ENCODE measurements at places on chromosomes 2 and 18.

- DNase-seq = no peak
Measured at GRCh38 chr18:46478796-46479195, 178.2 kb downstream of the LOXHD1 start.

DNA sequence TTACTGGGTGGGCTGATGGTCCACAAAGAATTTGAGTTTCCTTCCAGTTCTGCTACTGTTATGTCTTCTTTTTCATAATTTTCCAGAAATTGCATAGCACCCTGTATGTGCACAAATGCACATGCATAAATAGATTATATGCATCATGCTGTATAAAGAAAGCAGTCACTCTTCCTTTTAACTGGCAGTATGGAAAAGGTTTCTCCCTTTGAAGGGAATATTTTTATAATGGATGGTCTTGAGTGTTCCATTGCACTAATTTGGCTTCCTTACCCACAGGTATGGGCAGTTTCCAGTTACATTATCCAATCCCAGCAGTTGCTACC lies 154.4 kb downstream of the NAPG start:
- no peak for DNase-seq

DNA sequence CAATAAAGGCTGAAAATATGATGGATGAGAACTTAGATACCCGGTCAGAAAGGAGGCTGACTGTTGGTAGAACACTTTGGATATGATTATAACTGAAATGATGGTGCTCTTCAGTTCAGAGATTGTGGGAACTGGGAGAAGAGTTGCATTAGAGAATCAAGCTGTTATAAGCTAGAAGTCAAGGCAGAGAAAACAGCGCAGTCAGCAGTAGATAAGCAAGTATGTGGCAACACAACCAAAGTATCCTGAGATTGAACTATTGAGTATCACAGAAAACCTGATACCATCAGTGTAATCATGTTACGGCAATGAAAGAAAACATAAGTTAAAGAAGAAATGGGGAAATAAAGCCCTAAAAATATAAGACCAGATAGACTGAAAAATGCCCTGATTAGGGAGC lies 633.9 kb upstream of the LRRTM1 start:
- no peak for DNase-seq

DNA sequence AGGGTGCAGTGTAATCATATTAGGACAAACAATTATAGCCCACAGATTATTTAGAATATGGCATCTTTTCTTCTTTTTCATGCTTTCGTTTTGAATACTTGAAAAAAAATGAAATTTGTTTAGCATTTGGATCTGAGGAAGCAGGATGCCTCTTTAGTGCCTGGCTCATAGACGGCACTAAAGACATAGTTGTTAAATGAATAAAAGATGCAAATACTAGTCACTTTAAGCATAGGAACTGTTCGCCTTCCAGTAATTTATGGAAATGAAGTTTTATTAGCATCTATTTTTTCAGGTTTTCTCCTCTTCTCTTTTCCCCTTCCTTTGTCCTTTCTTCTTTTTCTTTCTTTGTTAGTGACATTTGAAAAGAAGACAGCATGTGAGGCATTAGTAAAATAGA lies 80.4 kb downstream of the CHST9 start:
- no peak for DNase-seq

DNA sequence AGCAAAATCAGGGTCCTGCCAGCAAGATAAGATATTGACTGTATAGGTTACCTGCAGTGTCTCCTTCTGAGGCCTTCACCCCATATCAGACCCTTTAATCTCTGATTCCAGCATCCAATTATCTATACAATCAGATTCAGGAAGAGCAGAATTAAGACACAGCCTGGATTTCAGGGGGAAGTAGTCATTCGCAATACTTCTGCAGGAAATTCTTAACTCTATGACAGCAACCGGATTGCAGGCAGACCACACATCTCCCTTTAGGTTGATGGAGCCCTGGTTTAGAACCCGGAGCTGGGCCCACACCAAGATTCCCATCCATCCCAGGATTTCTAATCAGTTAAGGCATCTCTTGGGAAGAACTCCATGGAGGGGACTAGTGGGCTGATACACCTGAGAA lies 9.5 kb downstream of the ARL4C start:
- DNase-seq = no peak

GRCh38 chr2:213234641-213235040 lies 49.6 kb upstream of the SPAG16 start:
- DNase-seq = no peak

GRCh38 chr18:38198956-38199355 lies 633.4 kb upstream of the CELF4 start:
- no peak for DNase-seq

DNA sequence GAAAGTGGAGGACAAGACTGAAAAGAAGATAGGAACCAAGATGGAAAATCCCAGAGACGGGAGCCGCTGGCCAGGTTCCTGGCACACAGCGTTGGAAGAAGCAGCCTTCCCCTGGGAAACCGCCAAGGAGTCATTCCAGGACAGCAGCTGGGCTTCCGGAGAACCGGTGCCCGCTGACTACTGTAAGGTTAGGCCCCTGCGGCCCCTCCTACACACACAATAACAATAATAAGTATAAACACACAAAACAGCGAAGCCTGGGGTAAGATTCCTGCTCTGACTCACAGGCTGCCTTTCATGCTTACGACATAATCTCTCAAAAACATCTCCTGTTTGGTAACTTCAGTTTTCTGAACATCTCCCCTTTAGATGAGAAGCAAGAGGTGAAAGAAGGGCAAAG lies 28.1 kb upstream of the MYCN start:
- peak; percentile 79 for DNase-seq

DNA sequence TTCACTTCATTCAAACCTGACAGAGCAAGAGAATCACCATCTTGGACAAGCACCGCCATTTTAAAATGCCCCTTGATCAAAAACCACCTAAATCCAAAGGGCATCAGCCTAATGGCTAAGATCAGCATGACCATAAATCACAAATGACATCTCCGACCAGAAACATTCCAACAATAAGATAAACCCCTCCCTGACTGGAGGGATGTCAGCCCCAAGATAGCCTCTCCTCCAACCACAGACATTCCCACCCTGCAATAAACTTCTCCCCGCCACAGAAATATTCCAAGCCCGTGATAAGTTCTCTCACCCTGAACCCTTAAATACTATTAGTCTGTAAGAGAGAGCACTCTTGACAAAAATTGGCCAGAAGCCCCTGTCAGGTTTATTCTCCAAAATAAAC lies 21.6 kb upstream of the LYPD1 start:
- no peak for DNase-seq

GRCh38 chr2:10073706-10074105 lies 6.5 kb downstream of the CYS1 start:
- no peak for DNase-seq

GRCh38 chr2:47062681-47063537 lies 92.2 kb downstream of the STPG4 start:
- no peak for DNase-seq

DNA sequence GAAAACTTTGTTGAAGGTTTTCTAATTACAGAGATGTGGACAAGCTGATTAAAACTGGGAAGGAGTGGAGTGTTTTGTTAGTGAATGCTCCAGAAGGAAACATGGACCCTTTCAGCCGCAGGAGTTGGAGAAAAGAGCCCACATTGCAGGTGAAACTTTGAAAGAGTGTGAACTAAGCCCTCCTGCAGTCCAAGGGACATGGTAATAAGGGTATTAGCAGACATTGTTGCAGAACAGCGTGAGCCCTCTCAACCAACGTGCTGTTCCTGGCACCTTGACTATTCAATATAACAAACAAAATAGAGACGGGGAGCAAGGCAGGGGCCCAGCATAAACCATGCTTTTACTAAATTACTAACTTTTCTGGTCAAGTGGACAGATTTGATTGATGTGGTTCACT lies 122.7 kb downstream of the EPHA4 start:
- no peak for DNase-seq

DNA sequence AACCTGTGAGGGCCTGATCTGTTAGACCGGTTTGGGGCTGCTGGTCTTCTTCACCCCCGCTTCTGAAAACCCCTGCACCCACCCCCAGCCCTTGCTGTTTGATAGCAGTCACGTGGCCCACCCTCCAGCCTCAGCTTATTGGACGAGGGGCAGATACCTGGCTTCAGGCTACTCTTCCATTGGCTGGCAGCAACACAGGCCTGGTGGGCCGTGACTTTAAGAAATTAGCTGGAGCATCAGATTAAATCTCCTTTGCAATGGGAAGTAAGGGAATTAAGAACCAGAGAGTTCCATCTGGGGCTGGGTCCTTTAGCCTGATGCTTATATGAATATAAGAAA lies 107.3 kb downstream of the KLHL29 start:
- no peak for DNase-seq

DNA sequence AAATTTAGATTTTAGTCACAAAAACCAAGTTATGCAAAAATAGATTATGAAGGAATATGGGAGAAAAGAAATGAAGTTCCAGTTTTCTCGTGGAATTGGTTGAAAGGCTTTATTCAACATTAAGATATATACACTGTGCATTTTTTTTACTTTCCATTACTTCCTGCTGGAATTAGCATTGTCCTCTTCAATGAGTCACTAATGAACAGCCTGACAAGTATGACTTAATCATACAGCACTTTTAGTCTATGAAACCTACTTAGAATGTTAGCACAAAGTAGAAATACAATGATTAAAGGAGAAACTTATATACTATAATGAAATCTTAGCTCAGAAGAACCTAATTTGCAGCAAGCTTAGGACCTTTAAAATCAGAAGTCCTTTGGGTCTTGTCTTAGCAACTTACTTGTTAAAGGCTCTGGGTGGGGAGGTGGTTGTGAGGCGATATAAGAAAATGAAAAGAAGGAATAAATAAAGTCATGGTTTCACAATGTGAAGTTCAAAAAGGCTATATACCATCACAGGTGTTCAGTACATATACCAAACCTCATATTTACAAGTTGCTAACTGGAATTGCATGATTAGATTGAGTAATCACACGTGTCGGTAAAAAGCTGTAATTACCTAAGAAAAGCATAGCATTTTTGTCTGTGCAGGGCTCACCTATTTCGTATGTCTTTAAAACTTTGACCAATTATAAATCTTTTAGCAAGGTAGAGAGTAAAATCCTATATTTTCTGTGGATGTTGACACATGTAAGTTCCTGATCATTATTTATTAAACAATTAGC lies 236.8 kb downstream of the CAMKMT start:
- no peak for DNase-seq

DNA sequence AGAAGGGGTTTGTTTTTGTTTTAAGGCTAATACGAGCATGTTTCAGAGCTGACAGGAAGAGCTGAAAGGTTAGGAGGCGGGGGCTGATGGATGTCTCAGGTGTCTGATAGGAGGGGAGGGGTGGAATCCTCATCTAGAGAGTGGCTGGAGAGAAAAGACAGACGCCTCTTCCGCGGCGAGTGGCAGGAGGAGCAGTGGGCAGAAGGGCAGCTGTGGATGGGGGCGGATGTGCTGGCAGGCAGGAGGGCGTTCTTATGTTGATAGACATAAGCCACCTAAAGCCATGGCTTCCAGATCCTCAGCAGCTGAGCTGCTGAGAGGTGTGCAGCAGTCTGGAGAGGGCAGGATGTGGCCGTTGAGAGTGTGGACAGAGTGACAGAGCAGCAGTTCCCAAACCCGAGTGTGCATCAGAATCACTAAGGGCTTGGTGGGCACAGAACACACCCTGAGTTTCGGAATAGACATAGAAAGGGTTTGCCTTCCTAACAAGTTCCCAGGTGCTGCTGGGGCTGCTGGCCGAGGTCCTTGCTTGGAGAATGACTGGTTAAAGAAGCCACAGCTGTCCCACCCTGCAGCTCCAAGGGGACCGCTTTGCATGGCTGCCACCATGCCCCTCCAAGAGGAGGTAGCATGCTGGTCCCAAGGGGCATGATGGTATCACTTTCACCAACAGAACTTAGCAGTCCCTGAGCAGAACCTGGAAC lies 3.0 kb upstream of the ITM2C start:
- no peak for DNase-seq

DNA sequence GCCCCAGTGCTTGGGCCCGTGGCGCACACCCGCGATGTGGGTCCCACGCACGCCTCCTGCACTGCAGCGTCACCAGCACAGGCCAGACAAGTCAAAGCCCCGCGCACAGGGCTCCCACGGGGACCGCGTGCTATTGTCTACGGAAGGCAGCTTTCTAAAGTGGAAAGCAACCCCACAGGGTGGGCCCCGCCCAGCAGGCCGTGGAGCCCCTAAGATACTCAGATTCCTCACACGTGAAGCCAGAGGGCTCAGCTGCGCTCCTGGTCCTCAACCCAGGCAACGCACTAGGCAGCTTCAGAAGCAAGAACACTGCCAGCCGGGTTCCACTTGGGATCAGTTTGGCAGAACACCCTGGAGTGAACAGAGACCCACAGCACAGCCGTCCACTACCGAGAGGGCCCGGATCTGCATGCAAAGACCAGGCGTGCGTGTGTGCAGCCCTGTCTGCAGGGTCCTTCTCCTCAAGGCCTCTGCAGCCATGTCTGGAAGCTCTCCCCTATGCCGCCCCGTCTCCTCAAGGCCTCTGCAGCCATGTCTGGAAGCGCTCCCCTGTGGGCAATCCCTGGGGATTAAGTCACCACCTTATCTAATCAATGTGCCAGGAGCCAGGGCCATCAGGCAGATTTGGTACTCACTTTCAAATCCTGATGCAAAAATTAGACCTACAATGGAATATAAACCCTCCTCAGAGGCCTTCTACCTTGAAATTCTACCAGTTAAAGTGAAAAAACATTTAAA lies 231.3 kb downstream of the HDAC4 start:
- no peak for DNase-seq

DNA sequence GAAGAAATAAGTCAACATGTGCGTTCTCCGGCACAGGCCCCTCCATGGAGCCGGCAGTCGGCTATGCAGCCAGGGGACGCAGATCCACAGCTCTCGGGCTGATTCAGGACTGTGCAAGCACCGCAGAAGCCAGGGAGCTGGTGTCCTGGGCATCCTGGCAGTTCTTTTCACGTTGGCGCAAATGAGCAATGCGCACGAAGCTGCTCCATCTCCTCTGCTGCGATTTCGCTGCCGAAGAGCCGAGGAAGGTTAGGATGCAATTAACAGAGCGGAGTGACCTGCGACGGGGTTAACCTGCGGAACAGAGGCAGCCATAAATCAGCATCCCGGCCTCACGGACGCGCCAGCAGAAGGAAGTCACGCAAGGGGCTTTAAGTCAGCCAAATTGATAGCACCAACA lies 107.1 kb upstream of the POU3F3 start:
- DNase-seq = no peak

GRCh38 chr2:135709992-135710391 lies 31.7 kb upstream of the UBXN4 start:
- peak; percentile 70 for DNase-seq

DNA sequence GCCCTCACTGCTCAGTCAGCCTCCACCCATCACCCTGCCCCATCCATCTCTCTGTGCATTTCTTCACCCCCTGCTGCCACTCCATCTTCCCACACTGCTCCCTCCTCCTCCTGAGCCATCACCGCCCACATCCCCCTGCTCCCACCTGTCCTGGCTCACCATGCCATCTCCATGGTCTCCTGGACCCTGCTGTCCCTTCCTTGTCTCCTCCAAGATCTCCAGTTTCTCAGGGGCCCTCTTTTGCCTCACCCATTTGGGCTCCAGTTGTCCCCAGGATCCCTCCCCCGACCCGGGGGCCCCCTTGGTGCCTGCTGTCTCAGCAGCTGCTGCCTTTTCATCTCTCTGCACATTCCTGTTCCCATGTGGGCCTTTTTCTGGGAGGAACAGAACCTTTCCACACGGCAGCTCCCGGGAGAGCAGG lies 10.6 kb downstream of the SPEG start:
- no peak for DNase-seq
